Cerebellum (tissue), 4 donors: ENCODE measurements at places on chromosomes 7 and 10. TPM values are rescaled to one million over a fixed set of nuclear protein-coding genes. Genes with fewer than 3 reads are reported as not detected.

Gene LRIT1
- not detected for total RNA-seq

Gene H2BK1
- not detected for total RNA-seq

Gene SLC16A9
- 19.9 TPM for total RNA-seq

Gene BMPR1A
- total RNA-seq: 51.8 TPM

Gene CYTH3
- 30.1 TPM for total RNA-seq

Gene RASSF4
- total RNA-seq: 26.5 TPM

Gene DGKI
- 79.2 TPM for total RNA-seq

Gene VOPP1
- total RNA-seq: 83.1 TPM

Gene TYSND1
- 8.5 TPM for total RNA-seq

Gene ANXA8
- total RNA-seq: not detected

Gene SND1
- 62.8 TPM for total RNA-seq

Gene AOAH
- total RNA-seq: 3.4 TPM

Gene FAM25G
- total RNA-seq: not detected

Gene ANAPC16
- 37.3 TPM for total RNA-seq

Gene FAM237B
- not detected for total RNA-seq
